Activated T-cell treated with anti-CD3 and anti-CD28 coated beads, Interleukin-2, amount 50 U/mL, for 48 hours (primary cell): ENCODE measurements at places on chromosomes 5 and 9.

- no peak for DNase-seq
Measured at GRCh38 chr9:114280636-114281472, 42.0 kb upstream of the ORM1 start.

GRCh38 chr9:95116808-95117204 is 200.7 kb downstream of the FANCC start:
- no peak for DNase-seq

DNA sequence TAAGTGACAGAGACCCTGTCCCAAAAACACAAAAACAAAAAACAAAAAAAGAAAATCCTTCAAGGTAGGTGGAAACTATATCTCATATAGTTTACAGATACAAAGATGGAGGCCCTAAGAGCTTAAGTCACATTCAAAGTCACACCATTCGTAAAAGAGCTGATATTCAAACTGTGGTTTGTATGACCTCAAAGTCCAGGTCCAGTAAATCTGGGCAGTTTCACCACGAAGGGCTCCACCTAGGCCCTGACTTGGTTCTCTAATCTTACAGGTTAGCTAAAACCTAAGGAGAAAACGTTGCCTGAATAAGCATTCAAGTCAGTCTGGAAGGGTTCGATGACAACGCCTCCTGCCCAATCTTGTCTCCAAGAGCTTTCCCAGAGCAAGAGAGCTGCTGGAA is 44.1 kb downstream of the SUSD1 start:
- DNase-seq: no peak

- peak; percentile 75 for DNase-seq
Measured at GRCh38 chr9:133403766-133404453, 13.9 kb downstream of the REXO4 start.

DNA sequence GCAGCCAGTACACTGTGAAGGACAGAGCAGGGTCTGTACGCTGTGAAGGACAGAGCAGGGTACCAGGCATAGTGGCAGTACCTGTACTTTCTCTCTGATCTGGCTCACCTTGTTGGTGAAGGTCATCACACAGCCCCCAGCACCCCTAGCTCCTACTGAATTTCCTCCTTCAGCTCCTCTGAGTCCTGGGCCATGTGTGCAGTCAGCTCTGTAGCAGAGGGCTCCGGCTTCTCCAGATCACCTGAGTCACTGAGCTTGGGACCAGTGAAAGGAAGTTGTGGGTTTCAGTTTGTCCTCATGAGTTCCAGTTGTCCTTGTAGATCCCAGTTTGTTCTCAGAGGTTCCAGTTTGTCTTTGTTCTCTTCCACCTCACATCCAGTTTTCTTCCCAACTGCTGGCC is 5.5 kb downstream of the NUDT2 start:
- DNase-seq: no peak

DNA sequence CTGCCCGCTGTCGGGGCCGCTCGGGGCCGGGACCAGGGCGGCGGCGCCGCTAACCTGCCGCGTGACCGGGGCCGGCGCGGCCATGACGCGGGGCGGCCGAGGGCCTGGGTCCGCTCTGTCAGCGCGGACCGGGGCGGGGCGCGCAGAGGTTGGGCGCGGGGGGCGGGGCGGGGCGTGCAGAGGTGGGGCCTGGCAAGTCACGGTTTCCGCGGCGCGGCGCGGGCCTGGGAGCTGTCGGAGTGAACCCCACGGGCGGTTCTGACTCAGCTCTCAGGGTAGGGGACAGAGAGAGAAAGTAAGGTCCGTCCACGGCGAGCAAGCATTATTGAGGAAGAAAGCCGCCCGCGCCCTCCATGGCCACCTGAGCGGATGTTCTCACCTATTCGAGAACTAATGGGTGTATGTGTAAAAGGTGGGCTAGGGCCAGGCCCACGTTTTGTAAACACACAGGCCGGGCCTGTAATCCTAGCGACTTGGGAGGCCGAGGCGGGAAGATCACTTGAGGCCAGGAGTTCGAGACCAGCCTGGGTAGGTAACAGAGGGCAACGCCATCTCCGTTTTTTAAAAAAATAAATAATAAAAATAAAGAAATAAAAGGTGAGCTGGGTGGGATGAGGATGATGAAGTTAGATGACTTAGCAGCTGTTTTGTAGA is at the start of gene PRXL2C:
TSS of gene PRXL2C (minus strand) at position 120 of the 654 bp plus-strand sequence. CDS start at position 84, 36 bp downstream.
- DNase-seq: peak; percentile 87

- no peak for DNase-seq
Measured at GRCh38 chr9:113577525-113578261, 114.2 kb downstream of the RGS3 start.

DNA sequence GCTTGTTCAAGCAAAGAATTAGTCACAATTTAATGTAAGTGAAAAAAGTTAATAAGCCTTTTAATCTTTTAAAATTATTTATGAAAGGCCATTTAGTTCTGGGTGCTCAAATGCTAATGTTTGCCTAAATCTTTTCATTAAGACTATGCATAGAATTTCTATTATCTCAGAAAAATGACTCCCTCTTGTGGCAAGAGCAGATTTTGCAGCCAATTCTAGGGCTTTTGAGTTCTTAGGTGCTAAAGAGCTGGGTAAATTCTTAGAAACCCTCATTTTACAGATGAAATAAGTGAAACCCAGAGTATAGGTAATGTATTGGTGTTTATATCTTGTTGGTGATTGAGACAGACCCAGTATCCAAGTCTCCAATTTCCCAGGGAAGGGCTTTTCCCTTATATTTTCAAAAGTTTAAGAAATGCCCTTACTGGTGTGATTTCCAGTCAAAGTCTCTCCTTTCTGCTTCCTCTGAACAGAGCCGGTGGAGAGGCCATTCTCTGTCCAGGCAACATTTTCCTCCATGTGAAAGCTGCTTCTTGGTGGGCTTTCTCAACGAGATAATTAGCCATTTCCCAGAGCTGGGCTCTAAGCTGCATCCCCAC is 24.1 kb upstream of the PCSK5 start:
- DNase-seq: peak; percentile 22

DNA sequence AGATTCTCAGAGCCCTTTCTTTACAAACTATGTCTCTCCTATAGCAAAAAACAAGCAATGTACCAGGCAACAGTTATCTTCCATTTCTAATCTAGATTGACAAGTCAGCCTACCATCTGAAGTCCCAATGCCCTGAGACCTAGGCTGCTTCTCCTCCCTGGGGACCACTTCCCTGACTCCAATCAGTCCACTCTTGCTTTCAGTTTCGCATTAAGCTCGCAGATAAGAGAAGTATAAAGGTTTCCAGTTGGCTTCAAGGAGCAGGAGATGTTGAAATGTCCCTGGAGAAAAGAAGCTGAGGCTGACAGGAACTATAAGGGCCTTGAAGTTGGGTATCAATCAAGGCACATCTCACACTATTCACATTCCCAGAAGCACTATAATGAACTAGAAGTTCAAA is 32.3 kb downstream of the ERP44 start:
- no peak for DNase-seq

GRCh38 chr5:144566747-144567420 is 396.2 kb downstream of the KCTD16 start:
- no peak for DNase-seq

DNA sequence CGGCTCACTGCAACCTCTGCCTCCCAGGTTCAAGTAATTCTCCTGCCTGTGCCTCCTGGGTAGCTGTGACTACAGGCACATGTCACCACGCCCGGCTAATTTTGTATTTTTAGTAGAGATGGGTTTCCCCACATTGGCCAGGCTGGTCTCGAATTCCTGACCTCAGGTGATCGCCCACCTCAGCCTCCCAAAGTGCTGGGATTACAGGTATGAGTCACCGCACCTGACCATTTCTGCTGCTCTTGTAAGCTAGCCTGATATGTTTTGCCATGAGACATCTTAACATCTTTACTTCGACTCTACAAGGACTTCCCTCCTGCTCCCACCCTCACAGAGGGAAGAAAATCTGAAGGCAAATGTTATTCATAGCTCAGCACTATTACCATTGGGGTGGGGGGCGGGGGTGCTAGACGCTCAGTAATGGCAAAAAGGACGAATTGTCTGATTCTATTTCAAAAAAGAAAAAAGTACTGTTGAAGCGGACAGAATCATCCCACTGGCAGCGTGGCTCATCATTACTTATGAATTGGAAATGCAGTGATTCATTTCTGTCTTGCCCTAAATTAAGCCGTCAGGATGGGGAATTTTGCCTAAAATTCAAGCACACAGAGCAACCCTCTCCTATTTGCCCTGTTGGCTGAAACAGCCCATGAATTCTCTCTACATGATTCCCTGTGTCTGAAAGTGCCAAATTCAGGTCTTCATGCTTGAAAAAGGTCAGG is 46.4 kb upstream of the WWC1 start:
- no peak for DNase-seq

DNA sequence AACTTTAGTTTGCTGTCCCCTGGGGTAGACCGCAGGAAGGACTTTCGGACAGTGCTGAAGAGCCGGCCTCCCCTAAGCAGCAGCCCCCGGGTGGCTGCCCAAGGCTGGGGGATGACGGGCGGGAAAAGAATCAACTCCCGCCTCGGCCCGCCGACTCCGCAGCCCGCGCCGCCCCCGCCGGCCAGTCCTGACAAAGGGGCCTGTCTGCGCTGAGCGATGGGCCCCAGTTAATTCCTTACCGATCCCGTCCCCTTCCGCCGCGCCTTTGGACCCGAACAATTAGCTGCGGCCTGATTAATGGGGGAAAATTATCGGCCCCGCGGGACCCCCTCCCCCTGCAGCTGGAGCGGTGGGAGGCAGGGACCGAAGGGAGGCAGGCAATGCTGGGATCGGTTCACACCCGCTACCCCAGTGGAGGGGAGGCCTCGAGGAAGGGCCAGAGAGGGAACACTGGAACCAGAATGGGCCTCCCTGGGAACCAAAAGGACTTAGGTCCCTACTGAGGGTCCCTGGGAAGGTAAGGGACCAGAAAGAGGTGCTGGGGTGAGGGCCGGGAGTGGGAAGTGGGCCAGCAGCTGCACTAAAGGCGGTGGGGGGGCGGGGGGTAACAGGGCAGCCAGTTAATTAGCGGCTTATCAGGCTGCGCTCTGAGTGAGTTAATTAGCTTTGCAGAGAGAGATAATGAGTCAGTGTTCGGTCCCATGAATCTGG is 4.2 kb downstream of the ARID3C start:
- DNase-seq: no peak

- DNase-seq: no peak
Measured at GRCh38 chr5:168407211-168407610, 79.1 kb upstream of the RARS1 start.

GRCh38 chr5:76041863-76042262 is 41.3 kb upstream of the SV2C start:
- no peak for DNase-seq

GRCh38 chr9:32501868-32502267 is 24.1 kb downstream of the RIGI start:
- DNase-seq: no peak

DNA sequence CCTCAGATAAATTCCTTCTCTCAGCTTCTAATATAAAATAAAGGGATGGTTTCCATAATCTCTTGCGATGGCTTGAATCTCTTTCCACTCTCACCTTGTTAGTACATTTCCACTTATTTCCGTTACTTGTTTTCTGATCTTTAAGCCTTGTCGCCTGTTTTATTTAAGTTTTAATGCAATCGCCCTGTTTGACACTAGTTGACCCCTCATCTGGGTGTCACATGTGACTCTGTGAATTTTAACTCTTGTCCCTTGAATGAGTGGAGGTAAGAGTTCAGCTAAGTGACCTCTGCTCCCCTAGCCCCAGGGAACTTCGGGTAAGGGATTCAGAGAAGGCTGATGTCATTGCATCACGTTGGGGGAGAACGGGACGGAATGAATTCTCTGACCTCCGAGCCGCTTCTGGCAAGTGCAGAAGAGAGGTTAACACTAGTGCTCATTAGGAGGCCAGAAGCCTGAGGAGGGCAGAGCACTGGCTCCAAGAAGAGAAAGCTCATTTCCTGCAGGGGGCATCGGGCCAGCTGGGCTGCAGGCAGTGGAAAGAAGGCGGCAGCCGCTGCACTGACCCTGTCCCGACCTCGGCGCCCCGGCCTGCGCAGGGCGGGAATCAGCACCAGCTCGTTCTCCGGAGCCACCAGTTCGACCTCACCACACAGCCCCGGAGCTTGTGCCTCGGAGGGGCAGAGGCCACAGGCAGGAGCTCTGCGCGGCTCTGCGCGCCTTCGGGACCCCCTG is 569 bp downstream of the HINT2 start:
- peak; percentile 73 for DNase-seq

DNA sequence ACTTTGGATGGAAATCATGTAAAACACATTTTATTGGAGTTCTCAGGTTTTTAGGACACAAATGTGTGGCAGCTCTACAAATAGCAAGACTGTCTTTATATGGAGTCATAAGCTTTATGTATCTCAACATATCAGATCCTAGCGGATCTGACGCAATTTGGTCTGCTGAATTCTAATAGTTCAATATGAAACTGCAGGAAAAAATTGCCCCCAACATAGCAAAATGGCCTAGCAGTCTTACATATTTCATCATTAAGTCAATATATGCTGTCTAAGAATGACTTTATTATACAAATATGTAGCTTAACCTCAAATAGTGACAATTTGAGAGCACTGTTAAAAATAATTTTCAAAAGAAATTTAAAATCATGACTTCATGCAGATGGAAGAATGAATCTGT is 244.3 kb downstream of the TAF11L14 start:
- DNase-seq: no peak

- no peak for DNase-seq
Measured at GRCh38 chr9:134502809-134503211, 138.8 kb upstream of the COL5A1 start.

- DNase-seq: no peak
Measured at GRCh38 chr9:91689006-91689405, 261.0 kb downstream of the ROR2 start.

DNA sequence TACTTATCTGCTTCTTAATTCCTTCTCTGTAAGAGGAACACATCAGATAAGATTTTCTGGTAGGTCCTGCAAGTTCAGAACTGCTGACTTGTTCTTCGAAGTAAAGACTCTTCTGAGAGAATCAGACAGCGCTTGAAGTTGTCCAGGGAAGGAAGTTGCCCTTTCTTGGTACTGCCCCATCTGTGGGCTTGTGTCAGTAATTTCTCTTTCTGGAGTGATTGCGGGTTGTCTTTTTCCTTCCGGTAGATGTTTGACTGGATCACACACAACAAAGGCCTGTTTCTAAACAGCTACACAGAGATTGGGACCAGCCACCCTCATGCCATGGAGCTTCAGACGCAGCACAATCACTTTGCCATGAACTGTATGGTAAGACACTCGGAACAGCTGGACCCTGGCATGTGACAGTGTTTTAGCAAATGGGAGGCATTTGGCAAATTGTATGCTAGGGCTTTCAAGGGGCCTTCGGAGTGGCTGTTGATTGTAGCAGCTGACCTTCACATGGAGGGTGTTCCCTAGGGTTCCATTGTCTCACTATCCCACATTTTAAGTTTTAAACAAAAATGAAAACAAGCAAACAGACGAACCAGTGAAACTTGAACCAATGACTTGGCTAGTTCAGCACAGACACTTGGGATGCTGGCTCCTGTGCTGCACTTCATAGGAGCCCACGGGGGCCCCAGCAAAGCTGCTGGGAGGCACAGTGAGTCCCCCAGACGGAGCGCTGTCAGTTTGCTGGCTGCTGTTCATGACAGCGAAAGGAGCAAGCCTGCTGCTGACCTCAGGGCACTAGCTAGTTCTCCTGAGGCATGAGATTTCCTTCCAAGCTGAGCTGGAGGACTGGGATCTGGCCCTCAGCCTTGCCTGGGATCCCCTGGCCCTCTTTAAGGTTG is 149.9 kb downstream of the TRIO start:
- DNase-seq: no peak
